ENCODE measurements at places on chromosomes 11 and 22.

DNA sequence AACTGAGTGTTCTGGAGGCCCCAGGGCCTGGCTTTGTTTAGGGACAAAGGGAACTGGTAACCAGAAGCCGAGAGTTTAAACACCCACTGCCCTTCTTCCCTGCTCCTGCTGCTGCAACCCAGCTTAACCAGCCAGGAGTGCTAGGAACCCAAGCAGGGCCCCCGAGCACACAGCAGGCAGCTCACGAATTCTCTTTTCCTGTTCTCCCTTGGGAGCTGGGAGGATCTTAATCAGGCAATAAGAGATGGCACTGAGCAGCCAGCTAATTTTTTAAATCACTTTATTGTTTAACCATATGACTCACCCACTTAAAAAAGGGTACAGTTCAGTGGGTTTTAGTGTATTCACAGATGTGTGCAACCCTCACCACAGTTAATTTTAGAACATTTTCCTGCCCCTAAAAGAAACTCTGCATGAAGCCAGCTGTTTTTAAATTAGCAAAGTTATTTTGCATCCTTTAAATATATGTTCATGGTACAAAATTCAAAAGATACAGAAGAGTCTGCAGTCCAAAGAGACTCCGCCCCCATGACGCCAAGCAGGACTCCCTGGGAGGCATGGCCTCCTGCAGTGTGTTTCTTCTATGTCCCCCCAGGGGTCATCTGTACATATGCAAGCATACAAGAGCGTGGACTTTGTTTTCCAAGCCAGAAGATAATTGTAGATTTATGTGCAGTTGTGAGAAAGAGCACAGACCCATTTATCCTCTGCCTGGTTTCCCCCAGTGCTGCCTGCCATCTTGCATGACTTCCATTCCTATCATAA, 18.9 kb upstream of the PPP6R3 start:
- peak; percentile 34 for DNase-seq

- DNase-seq: no peak
Measured at GRCh38 chr22:19807161-19807913, 46.8 kb downstream of the TBX1 start.

DNA sequence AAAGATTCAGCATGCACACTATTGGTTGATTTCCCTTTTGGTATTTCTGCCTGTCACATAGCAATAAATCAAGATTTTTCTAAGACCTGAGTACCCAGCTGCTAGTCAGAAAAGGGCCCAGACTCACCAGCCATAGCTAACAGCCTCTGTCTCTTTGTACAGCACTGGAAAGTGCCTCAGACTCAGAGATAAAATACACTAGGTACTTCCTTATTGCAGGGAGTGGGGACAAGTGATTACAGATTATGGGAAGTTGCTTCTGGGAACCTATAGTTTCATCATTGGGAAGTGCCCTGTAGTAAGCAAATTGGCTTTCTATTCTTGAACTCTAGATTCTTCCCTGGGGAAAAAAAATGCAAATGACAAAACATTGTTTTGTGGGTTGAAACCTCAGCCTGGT, at the start of gene CASP5:
Gene CASP5, minus strand, starts transcription at position 166 of the 400 bp plus-strand sequence. Its CDS starts 32 bp downstream, at position 134.
- no peak for DNase-seq

DNA sequence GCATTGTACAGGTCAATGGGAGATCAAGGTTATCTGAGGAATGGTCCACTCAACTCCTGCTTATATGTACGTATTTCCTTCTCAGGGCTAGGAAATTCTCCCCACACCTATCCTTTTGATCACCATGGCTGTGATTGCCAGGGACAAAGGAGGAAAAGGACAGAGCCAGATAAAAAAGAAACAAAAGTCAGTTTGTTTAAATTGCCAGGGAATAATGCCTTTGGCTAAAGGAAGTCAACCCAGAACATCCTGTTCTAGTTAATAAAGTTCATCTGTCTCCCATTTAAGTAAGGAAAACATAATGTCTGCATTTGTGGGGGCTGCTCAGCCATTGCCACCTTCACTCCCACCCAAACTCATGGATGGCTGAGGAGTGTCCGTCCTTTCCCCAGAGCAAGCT, 124.7 kb downstream of the ME3 start:
- no peak for DNase-seq

GRCh38 chr11:1520663-1521267, 34.2 kb upstream of the MOB2 start:
- DNase-seq: no peak

GRCh38 chr11:31620434-31620833, 110.9 kb downstream of the ELP4 start:
- no peak for DNase-seq

- DNase-seq: peak; percentile 66
Measured at GRCh38 chr11:124172101-124172500, 11.0 kb upstream of the OR10D3 start.

DNA sequence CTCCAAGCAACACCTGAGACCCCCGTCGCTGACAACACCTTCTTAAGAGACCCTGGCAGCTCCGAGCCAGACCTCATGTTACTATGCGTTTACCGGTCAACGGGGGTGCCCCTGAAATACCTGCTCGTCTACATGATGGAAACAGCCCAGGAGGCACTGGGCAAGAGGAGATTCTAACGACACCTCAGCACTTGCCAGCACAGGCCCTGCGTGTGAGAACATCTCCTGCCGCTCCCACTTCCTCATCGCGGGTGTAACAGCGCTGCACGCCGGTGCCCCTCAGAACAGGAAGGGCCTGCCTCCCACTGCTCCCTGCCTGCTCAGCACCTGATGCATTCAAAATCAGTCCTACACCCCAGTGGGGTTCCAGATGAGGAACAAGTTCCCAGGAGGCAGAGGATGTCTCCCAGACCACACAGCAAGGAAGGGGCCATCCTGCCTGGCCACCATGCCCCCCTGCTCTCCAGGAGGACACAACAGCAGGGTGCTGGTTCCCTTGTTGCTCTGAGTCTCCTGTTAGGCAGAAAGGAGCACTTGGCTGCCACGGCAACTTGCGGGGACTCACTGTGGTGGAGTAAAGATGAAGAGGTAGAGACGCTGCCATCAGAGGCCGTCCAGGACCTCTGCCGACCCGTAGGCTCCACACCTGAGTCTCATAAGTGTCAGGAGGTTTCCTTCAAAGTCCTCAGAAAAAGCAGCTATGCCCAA, 2.1 kb downstream of the TOLLIP start:
- DNase-seq: no peak

DNA sequence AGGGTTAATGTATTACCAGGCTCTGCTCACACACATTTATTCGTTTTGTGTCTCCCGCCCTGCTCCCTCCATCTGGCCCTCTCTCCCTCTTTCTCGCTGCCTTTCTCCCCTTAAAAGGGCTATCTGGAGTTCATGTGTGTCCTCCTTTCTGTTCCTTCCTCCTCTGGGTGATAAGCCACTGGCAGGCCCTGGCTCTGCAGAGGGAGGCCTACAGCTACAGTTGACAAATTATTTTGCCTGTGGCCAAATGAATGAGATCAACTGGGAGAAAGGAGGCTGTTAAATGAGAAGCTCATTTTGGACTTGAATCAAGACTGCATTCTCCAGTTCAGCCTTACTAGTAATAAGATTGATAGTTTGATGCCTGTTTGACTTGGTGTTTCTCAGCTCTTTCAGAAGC, 17.5 kb upstream of the OPCML start:
- peak; percentile 30 for DNase-seq

DNA sequence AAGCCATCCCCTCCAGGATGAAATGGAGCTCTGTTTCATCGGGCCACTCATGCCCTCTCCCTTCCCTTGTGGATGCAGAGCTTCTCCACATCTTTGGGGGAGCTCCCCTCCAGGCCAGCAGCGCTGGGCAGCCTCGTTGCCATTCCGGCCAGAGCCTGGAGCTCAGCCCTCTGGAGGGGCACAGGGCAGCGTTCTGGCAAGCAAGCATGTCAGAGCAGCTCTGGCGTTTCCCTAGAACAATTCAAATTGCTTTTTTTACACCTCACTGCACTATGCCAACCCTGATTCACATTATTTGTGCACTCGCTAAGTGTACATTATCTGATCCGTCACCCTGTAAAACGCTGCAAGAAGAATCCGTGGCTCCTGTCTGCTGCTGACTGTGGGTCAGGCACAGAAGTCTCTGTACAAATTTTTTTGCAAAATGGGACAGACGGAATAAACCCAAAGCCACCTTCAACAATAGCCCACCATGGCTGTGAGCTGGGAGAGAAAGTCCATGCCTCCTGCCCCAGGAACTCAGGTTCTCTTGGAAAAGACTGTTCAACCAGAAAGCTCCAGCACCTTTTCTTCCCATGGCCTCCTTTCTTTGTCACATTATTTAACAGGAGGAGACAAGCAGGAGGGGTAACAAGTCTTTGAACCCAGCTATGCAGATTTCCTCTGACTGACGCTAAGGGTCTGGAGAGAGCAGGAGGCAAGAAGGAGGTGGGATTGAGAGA, 139.5 kb upstream of the CADM1 start:
- DNase-seq: peak; percentile 28

- DNase-seq: no peak
Measured at GRCh38 chr22:36228944-36229343, 10.4 kb downstream of the APOL2 start.

GRCh38 chr11:17439316-17439782, 37.3 kb downstream of the ABCC8 start:
- no peak for DNase-seq

GRCh38 chr22:49789289-49790141, 38.2 kb downstream of the BRD1 start:
- DNase-seq: no peak

- peak; percentile 5 for DNase-seq
Measured at GRCh38 chr22:41687901-41688364, 734 bp downstream of the SNU13 start.

- DNase-seq: no peak
Measured at GRCh38 chr22:42389143-42389542, 43.1 kb downstream of the NFAM1 start.

DNA sequence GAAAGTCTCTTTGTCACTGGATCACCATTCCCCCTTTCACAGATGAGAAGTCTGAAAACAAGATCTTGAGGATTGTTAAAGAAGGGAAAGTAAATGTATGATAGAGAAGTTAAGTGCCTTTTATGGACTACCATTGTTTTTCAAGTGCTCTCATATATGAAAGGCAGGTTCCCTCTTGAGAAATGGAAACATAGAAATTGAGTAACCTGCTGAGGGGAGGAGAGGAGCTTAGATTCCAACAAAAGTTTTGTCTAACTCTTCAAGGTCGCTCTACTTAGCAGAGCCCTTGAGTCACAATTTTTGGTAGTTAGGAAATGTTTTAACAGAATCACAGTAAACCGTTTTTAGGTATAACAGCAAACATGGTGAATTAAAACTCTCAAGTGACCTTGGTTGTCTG, 80.1 kb downstream of the SVIP start:
- no peak for DNase-seq

- DNase-seq: peak; percentile 50
Measured at GRCh38 chr22:30217698-30218560, 28.6 kb downstream of the LIF start.

DNA sequence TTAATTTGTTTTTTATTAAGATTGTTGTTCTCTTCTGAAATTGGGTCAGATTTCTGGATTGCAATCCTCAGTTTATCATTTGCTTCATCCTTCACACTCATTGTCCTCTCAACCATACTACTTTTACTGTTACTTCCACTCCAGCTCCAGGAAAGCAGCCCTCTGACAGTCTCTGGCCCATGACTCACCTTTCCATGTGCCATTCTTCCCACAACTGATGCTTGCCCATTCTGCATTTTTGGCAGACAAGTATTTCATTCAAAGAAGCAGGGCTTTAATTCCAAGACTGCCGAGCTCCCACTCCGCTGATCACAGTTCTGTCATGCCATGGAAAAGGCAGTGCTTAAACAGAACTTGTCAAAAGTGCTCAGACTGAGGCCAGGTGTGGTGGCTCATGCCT, 139.2 kb downstream of the WNT11 start:
- DNase-seq: no peak

DNA sequence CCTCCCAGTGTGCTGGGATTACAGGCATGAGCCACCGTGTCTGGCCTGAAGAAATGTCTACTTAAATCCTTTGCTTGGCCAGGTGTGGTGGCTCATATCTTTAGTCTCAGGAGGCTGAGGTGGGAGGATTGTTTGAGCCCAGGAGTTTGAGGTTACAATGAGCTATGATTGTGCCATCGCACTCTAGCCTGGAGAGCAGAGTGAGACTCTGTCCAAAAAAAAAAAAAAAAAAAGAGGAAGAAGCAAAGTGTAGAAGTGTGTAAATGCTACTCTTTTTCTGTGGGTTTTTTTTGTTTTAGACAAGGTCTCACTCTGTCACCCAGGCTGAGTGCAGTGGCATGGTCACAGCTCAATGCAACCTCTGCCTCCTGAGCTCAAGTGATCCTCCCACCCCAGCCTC, 6.4 kb upstream of the ATG16L2 start:
- no peak for DNase-seq

- DNase-seq: no peak
Measured at GRCh38 chr11:44621784-44622183, 56.3 kb downstream of the CD82 start.

GRCh38 chr11:44621140-44621681, 55.7 kb downstream of the CD82 start:
- DNase-seq: peak; percentile 63

GRCh38 chr11:108635106-108635505, 29.8 kb upstream of the DDX10 start:
- DNase-seq: no peak

- DNase-seq: no peak
Measured at GRCh38 chr11:68843052-68843561, 1.4 kb upstream of the CPT1A start.

GRCh38 chr22:35154937-35155387, 89.0 kb downstream of the ISX start:
- DNase-seq: peak; percentile 70

DNA sequence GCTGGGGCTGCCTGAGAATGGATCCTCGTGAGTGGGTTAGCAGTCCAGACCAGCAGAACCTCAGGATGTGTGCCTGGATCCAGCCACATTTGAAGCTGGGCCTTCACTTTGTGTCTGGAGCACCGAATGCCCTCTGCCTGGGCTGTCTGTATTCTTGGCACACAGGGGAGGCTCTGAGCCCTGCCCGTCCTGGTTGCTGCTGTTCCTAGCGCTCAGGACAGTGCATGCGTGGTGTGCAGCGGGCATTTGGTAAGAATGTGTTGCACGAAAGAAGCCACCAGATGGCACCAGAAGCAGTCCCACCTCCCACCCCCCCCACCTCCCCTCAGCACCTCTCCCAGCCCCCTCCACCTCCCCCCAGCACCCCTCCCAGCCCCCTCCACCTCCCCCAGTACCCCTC, 4.1 kb upstream of the MAPK11 start:
- peak; percentile 81 for DNase-seq

- no peak for DNase-seq
Measured at GRCh38 chr11:133928628-133929059, 28.1 kb downstream of the IGSF9B start.

- no peak for DNase-seq
Measured at GRCh38 chr11:130478204-130478701, 29.8 kb downstream of the ADAMTS15 start.

GRCh38 chr11:100965346-100965745, 164.3 kb downstream of the PGR start:
- DNase-seq: no peak

GRCh38 chr11:20839231-20839630, 169.8 kb downstream of the NELL1 start:
- no peak for DNase-seq

DNA sequence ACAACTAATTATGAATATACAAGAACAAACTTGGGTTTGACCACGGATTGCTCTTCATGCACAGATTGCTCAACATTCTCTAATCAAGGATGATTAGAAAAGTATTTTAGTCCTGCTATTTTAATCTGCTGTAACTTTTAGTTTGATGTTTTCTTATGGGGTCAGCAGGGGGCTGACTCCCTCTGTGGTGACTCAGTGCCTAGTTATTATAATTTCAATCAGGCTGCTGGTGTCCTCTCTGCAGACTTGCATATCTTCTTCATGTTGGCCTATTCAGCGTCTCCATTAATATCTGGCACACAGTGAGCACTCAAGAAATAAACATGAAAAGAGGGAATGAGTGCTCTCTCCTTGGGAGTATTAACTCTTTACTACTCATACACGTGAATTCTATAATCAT, 223.8 kb upstream of the DDI1 start:
- no peak for DNase-seq
